Activated T-cell treated with anti-CD3 and anti-CD28 coated beads, Interleukin-2, amount 50 U/mL, for 24 hours (primary cell): ENCODE measurements at places on chromosomes 1 and 21.

GRCh38 chr1:35924838-35925237 lies 6.1 kb upstream of the AGO3 start:
- no peak for DNase-seq

DNA sequence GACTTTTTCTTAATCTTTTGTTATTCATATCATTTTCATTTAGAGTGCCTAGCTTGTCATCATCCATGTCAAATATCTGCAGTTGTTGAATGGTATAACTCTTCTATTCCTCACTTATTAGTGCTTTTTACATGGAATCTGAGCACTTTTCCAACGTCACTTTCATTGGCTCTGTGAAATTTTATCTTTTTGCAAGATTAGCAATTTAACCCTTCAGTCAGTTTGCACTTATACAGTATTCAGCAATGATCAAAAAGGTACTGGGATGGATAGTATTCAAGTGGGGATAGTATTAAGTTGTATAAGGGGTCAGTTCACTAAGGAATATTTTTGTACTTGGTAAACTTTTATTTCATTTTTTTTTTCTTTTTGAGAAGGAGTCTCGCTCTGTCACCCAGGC lies 150.0 kb downstream of the RASAL2 start:
- no peak for DNase-seq

GRCh38 chr21:45356251-45356650 lies 48.7 kb upstream of the COL18A1 start:
- DNase-seq: no peak

DNA sequence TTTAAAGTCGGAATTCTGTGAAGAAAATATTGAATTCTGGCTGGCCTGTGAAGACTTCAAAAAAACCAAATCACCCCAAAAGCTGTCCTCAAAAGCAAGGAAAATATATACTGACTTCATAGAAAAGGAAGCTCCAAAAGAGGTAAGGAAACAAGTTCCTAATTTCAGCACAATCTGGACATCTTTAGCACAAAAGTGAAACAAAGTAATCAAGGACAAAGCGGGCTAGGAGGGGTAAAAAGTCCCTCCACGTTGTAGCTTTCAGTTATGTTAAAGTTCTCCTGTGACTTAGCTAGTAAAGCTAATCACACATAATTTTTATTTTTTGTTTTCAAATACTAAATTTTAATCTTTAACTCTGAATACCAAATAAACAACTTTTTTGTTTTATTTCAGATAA lies 2.2 kb downstream of the RGS2 start:
- no peak for DNase-seq

DNA sequence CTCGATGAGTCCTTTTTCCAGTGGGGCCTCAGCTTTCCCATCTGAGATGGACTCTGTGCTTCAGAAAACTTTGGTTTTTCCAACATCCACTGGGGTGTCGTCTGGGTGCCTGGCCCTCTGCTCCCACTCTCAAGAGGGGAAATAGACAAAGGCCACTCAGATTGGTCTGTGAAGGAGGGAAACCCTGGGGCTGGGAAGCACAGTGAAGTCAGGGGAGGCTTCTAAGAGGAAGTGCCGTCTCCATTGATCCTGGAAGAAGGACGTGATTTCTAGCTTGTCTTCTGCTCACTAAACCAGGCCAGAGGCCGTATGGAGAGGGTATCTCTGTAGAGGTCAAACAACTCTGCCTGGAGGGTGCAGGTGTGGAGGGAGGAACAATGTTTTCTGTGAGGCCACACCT lies 5.2 kb downstream of the KNCN start:
- DNase-seq: no peak

DNA sequence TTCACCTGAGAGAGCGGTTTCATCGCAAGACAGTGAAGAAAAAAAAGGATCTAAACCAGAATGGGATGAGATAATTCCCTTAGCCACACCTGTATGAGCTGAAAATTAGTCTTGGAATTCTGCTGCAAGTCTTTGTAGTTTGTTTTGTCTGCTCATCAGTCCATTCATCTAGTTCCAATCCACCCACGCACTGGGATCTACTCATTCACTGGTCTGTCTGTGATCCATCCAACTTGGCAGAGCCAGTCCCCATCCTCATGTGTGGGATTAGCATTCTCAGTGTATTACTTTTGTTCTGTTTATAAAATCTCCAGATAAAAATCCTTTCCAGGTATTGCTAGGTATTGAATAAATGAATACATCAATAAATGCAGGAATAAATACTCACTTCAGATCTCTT lies 266.5 kb upstream of the USP24 start:
- no peak for DNase-seq

DNA sequence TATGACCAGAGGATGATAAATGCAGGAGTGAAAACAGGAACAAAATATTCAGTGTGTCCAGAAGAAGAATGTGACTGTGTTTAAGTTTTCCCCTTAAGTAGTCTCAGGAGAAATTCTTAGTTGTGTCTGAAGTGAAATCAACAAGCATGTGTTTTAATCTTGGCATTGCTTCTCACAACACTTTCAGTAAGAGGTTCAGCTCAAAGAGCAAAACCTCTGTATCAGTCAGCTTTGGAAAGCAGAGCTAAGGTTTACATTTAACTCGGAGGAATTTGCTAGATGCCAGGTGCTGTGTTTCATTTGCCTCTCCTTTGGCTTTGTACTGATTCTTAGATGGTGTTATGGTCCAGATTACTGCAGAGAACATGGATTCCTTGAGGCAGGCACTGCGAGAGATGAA lies 28.6 kb downstream of the CC2D1B start:
- DNase-seq: no peak

GRCh38 chr1:208126108-208126507 lies 118.1 kb downstream of the PLXNA2 start:
- DNase-seq: no peak

- DNase-seq: no peak
These were observed 842.2 kb downstream of the USP25 start for GRCh38 chr21:16572032-16572431.

DNA sequence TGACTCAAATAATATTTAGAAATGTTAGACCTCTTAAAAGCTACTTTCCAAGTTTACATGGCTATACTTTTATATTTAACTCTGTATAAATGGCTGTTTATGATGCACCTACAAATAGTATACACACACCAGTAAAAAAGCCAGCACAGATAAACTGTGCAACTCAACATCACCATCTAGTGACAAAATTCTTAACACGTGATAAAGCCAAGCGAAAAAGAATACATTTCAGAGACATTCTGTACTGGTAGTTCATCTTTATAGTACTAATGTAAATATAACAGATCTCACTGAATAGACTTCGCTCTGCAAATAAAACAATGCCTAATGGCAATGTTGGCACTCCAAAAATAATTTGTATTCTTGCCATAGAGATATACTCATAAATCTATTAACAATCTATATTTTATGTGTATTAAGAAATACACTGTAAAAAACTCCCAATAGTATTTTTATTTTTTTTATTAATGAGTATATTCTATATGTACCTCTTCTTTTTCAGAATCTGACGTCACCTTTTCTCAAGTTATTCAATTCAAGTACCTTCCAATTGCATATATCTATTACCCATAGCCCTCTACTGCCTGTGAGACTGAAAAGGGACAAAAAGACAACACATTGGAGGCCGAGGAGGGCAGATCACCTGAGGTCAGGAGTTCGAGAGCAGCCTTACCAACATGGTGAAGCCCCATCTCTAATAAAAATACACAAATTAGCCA lies 100.2 kb downstream of the DPYD start:
- no peak for DNase-seq

- no peak for DNase-seq
These were observed at the start of gene KMO for GRCh38 chr1:241532162-241532531. TSS of gene KMO (plus strand) at chr1:241532378. CDS start at chr1:241532445, 67 bp downstream.

DNA sequence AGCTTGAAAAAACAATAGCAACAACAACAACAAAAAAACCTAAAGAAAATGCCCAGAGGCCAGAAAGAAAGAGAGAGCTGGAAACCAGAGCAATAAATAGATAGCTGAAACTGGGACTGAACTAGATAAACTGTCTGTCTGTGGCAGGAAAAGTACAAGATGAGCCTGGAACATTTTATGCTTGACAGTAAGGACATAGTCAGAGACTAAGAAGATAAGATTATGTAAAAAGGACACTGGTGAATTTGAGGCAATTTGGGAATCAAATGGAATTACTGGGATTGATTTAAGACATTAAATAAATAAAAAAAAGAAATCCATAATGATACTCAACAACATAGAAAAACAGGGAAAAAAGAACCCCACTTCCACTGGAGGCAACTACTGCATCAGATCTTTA lies 1.7 kb upstream of the KIFAP3 start:
- no peak for DNase-seq

DNA sequence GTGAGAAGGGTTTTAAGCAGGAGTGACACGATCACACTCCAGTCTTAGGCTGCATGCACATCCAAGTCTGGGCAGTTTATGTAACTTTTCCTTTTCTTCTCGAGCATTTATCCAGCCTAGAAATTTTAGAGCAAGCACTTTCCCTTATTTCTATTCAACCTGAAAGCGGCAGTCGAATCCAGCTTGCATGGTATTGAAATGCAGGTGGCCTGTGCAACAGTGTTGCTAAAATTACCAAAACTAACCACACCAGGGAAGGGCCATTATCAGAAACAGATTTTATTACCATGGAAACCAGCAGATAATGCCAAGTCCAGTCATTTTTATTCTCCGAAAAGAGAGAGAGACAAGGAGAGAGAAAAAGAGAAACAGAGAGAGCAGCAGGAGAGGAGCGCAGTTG lies 179.9 kb upstream of the ZC3H12A start:
- DNase-seq: no peak

DNA sequence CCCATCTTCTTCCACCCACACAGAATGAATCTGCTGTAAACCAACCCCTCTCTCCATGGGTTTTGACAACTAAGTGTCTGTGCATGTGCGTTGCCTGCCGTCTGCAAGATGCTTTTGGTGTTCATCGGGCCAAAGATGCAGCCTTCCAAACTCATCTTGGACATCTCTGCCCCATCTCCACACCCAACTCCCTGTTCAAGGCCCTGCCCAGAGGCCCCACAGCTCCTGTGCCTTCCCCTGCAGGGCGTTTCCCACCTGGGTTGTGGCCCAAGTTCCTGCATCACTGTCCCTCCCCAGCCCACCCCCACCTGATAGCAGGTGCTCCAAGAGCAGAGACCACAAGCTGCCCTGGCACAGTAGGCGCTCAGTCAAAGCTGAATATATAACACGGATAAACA lies 103.2 kb downstream of the BCAR3 start:
- no peak for DNase-seq

DNA sequence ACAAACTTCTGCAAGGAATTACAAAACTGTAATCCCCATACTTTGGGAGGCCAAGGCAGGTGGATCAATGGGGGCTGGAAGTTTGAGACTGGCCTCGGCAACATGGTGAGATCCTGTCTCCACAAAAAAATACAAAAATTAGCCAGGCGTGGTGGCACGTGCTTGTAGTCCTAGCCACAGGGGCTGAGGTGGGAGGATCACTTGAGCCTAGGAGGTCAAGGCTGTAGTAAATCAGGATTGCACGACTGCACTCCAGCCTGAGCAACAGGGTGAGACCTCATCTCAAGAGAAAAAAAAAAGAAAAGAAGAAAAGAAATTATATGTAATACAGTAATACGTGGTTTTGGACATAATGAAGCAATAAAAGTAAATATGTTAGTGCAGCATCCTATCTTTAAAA lies 138.2 kb downstream of the COP1 start:
- DNase-seq: no peak

GRCh38 chr1:45769261-45769932 lies 18.9 kb upstream of the IPP start:
- no peak for DNase-seq

- DNase-seq: no peak
These were observed 787 bp upstream of the GIPC2 start for GRCh38 chr1:78044796-78045562.

DNA sequence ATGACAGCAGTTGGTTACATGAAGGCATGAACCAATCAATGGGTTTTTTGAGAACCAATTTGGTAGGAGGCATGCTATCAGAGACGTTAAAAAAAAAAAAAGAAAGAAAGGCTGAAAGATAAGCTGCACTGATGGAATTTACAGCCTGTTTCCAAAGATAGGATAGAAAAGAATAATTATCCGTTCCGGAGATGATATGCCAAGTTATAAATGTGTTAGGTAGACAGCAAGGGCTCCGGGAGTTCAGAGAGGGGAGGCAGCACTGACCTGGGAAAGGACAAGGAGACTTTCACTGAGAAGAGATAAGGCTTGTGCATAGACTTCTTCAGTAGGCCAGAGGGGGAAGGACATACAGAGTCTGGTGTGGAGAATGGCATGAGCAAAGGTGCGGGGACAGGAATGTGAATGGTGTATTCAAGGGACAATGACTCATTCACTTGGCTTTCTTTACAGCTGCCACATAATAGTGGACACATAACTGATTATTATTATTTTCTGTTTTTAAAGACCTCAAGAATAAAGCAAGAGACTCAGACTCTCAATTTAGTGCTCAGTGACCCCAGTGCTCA lies 24.8 kb upstream of the ACBD6 start:
- no peak for DNase-seq

GRCh38 chr1:1122981-1123480 lies 7.1 kb upstream of the C1orf159 start:
- DNase-seq: no peak

DNA sequence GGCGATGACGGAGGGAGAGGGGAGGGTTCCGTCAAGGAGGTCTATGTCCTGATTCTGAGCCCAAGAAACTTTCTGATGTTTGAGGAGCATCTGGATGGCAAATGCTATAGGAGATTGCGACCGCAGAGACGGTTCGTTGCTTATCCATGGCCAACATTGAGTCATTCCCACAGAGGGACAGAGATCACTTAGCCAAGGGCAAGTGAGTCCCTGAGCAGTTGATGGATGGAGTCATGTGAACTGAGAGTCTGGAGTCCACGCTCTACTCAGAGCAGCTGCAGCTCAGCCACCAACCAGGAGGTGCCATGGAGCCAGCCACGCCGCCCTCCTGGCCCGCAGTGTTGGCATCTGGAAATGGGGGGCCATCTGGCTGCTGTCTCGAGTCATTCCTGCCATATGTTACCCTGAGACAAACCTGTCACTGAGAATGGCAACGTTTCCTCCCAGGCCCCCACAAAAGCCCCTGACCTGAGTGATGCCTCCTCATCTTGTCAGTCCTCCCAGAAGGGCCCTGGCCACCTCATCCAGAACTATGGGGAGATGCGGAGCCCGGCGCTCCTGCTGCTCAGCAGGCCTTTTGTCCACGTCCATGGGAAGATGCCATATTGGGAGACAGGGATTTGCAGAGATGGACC lies 58.6 kb downstream of the ATP5PO start:
- no peak for DNase-seq

- no peak for DNase-seq
These were observed 81.5 kb upstream of the LYPLAL1 start for GRCh38 chr1:219092206-219092605.

DNA sequence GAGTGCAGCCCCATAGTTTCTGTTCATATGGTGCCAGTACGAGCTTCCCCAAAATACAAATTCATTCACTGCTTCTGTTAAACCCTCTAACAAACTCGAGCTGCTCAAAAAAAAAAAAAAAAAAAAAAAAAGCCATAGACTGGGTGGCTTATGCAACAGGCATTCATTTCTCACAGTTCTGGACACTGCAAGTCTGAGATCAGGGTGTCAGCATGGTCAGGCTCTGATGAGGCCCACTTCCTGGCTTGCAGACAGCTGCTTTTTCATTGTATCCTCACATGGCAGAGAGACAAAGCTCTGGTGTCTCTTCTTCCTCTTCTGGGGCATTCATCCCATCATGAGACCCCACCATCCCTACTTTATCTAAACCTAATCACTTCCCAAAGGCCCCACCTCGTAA lies 121.6 kb downstream of the PTBP2 start:
- no peak for DNase-seq
